ENCODE measurements at places on chromosomes 7 and 10.
A peak's percentile ranks its signal among the peaks of the same experiment; 100 is the strongest.

DNA sequence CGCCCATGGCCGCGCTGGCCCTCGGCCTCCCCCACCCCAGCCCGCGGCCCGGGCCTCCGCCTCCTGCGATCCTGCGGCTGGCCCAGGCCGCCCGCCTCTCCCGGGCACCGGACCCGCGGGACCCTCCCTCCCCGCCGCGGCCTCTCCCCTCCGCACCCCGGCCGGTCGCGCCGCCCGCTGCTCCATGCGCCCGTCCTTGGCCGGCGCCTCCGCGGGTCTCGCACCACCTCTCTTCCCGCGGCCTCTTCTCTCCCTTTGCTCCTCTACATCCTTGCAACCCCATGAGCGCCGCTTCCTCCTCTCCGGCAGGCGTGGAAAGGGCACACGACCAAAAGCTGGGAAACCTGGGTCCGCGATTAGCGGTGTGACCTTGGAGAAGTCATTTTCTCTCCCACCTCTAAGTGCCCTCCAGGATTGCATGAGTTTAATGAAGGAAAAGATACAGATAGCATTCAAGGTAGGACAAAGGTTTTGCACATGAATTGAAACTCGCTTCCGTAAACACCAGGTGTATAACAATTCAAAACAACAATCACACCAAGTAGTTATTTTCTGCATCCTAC lies 448 bp upstream of the SRPK2 start:
- no peak for DNase-seq

GRCh38 chr10:106023329-106023728 lies 1141.2 kb downstream of the SORCS1 start:
- no peak for DNase-seq

DNA sequence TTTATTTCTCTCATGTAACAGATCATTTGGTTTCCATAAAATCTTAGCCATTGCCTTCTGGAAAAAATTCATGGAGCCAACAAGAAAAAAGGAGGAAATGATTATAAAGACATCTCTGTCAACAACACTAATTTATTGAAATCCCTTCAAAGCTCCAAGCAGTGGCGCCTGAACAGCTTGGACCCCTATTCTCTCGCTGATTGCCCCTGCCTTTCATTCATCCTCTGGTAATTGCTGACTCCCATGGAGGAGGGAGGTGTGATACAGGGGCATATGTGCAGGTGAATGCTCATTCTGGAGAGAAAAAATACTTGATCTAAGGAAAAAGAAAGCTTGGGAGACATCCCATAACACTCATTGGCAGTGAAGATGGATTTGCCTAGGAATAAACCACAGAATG lies 345.5 kb downstream of the FGFR2 start:
- DNase-seq = no peak

DNA sequence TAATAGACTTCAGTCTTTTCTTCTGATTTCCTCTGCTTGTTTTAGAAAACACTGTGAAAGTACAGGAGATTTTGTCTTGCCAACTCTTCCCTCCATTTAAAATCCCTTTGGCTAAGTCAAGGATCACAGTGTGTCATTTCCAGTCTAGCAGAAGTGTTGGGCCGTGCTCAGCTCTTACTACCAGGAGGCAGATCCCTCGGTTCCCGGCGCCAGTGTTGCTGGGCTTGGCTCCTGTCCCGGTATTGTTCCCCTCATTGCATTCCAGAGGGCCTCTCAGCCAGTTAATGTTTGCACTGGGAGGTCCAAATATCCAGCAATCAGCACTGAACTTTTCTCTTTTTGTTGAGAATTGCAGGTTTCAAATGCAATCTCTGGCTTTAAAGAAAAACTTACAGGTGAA lies 612.1 kb upstream of the MGMT start:
- DNase-seq = peak; percentile 73

- DNase-seq = no peak
Measured at GRCh38 chr10:86182595-86182994, 184.0 kb downstream of the GRID1 start.

DNA sequence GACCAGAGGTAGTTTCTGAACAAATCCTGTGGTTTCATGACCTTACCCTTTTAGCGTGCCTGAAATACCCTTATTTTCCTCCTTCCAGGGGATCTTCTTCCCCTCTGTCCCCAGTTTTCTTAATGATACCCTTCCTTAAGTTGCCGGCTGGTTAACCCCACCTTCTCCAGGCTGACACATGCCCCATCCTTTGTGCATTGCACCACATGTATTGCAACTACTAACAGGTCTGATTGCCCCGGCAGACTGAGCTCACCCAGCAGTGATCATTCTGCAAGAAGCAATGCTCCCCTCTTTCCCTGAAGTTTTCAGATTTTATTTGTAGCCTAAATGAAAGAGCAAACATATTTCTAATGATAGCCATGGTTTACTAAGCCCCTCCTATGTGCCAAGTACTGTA lies 108.2 kb downstream of the HIP1 start:
- no peak for DNase-seq

- DNase-seq = no peak
Measured at GRCh38 chr7:97506728-97507127, 225.2 kb upstream of the TAC1 start.

DNA sequence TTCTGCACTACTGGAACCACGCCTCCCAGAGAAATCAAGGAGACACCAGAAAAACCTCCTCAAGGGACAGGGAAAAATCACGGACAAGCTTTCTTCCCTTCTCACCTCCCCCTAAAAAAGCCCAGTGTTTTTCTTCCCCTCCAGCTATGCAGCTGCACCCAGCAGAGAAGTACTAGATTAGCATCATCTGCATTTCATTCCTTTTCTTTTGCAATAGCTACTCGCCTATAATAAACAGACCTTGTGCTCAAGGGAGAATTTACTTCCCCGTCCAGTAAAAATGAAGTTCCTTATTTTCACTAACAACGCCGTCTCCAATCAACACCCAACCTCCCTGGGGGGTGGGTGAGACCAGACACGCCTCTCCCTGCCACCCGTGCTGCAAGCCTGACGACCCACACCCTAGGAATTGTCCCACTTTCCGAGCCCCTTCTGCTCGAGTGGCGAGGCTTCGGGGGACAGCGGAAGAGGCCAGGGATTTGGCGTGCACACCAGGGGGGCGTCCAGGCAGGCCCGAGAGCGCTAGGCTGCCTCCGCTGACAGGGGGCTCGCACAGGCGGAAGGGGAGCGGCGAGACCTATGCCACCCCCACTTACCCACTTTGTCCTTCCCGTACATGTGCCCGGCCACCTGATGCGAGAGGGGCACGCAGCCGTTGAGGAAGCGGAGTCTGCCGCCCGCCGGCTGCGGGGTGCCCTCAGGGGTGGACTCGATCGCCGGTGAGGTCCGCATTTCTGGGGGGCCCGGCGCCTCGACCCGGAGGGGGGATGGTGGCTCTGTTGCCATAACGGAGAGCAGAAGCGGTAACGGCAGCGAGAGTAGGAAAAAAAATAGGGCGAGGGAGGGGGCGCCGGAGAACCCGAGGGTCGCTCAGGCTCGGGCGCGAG lies 625 bp downstream of the IPMK start:
- DNase-seq = no peak

GRCh38 chr10:740936-741431 lies 51.5 kb upstream of the DIP2C start:
- DNase-seq = no peak

DNA sequence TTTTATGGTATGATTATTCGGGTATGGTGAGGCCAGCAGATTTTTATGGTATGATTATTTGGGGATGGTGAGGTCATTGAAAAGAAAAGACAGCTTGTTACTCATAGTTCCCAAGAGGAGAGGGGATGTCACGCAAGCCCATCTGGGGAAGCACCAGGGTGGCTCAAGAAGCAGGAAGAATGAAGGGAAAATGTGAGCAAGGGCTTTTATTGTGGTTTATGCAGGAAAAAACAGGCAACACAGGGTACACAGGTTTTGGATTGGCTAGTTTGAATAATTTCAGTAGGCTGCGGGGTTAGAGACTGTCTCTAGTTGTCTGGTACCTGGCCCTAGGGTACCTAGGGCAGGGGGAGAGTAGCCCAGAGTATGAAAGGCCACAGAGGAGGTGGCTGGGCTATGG lies 26.8 kb upstream of the DGKI start:
- no peak for DNase-seq

GRCh38 chr10:130799532-130799931 lies 512.0 kb downstream of the TCERG1L start:
- no peak for DNase-seq

- no peak for DNase-seq
Measured at GRCh38 chr7:48455363-48455762, 284.1 kb downstream of the ABCA13 start.

- no peak for DNase-seq
Measured at GRCh38 chr10:50346942-50347341, 95.6 kb upstream of the ASAH2 start.

DNA sequence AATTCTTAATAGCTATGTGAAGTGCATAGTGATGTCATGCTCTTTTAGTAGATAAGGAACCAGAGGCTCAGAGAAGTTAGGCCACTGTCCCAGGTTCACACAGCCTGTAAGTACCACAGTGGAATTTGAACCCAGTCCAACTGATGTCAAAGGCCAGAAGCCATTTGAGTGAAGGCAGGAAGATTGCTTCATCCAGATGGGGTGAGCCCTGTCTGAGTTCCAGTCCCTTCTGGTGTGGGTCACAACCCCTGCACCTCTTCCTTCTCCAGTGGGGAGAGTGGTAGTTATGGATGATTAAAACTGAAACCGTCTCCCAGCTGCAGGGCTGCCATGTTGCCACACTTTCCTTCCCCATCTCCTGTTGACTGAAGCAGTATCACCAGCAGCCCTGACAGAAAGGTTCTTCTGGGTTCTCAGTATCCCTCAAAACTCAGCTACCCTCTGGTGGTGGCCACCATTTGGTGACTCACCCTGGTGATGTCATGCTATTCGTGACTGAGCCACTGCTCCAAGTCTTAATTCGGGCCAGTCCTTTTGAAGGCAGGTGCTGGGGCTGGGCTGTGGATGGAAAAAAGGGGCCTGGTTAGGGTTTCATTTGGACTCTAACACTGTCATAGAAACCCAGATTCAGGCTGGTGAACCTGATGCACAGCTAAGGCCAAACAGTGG lies 1.5 kb upstream of the C10orf95 start:
- no peak for DNase-seq

DNA sequence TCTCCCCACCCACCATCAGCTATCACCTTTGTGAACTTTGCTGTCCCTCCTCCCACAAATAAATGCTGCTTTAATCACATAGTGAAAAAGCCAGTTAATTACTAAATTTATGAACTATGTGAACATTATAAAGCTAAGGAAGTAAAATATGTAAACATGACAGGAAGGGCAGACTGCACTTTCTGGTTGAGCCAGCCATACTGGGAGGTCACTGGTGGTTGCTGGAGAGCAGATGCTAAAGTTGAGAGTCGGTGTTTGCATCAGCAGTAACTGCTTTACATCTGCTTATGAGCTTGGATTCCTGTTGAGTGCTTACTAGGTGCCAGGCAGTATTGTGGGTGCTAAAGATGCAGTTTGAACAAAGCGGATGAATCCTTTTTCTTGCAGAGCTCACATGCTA lies 209.9 kb upstream of the FZD1 start:
- DNase-seq = no peak

DNA sequence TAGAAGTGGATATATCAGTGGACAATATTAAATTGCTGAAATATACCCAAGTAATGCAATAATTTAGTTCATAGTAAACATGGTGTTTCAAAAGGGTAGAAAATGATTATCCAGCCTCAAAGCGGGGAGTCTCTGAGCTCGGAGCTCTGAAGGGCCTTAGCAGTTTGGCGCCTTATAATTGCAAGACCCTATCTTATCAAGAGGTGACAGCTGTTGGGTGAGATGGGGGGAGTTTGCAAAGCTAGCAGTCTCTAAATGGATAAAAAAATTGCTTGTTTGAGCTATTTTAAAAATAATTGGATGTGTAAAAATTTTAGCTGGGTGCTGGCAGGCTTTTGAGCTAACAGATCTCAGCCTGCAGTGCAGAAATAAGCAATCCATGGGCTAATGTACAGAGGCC lies 219.2 kb downstream of the CCSER2 start:
- no peak for DNase-seq
